ENCODE measurements at places on chromosomes 6 and 20. TPM values are rescaled to one million over a fixed set of nuclear protein-coding genes. Genes with fewer than 3 reads are reported as not detected.

The MYBL2 gene
- polyA plus RNA-seq: 0.10 TPM

The ARHGAP40 gene
- not detected for polyA plus RNA-seq

The GHRH gene
- not detected for polyA plus RNA-seq

The MUC21 gene
- polyA plus RNA-seq: not detected

The EPPIN gene
- not detected for polyA plus RNA-seq

The SPATA25 gene
- 0.76 TPM for polyA plus RNA-seq

The HNF4A gene
- not detected for polyA plus RNA-seq

The FAM184A gene
- polyA plus RNA-seq: not detected

Data from CD14-positive monocyte (primary cell).